ENCODE measurements at places on chromosomes 6 and 20.
A peak's percentile ranks its signal among the peaks of the same experiment; 100 is the strongest.

DNA sequence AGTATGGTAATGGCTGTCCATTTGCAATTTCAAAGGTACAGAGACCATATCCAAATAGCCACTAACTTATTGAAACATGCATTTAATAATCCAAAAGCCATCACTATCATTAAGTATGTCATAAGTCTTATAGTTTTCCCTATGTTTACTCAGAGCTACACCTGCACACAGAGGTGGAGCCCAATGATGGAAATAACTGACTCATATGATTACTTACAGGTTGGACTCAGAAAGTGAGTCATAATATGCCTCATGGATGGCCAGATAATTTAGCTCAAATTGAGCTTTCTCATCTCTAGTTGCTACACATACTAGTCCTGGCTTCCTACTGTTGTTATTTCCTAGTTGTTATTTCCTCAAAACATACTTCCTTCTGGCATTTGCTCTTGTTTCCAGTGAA, 104.4 kb upstream of the KHDRBS2 start:
- DNase-seq, result no peak

DNA sequence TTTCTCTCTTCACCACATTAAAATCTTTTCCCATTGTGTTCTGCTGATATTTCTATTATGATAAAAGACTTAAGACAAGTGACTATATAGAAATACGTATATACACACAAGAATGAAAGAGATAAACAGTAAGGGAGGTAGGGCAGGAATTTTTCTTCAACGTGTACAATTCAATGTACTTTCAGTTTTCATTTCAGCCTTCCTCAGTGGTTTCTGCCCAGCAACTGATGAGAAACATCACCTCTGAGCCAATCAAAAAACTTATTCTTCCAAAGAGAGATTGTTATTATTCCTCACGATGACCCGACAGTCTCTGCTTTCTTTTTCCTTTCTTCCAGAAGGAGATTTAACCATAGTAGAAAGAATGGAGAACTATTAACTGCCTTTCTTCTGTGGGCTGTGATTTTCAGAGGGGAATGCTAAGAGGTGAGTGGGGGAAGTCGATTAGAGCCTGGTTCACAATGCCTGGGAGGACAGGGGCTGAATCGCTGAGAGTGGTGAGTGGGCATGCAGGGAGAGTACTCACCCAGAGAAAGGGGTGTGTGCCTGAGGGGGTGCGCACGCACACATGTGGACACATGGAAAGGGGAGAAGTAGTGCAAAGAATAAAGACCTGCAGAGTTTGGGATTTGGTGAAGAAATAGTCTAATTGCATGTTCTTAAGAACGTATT, at the start of gene BTN3A1:
BTN3A1 (plus strand) TSS at position 289 of the 672 bp plus-strand sequence. CDS start 3,289 bp downstream, outside the sequence.
- peak; percentile 77 for DNase-seq

GRCh38 chr20:53439616-53440015, 154.0 kb downstream of the ZNF217 start:
- DNase-seq, result no peak

- peak; percentile 63 for DNase-seq
Observed at GRCh38 chr20:44967207-44967807, 995 bp downstream of the STK4 start.

DNA sequence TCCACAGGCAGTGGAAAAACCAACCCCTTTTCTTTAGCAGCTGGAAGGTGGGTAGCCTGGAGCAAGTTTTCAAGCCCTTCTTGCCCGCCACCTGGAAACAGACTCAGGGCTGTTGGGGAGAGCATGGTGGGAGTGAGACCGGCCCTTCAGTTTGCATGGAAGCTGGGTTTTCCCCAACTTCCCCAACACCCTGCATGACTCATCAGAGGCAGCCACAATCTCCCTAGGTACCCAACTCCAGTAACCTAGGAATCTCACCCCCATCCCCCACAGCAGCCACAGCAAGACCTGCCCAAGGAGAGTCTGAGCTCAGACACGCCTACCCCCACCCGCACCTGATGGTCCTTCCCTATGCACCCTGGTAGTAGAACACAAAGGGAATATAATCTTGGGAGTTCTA, 86.3 kb upstream of the IRAK1BP1 start:
- DNase-seq, result no peak

GRCh38 chr6:164015088-164015484, 600.6 kb downstream of the QKI start:
- DNase-seq, result no peak

- DNase-seq, result peak; percentile 70
Observed at GRCh38 chr6:142721215-142721920, 223.6 kb downstream of the HIVEP2 start.

DNA sequence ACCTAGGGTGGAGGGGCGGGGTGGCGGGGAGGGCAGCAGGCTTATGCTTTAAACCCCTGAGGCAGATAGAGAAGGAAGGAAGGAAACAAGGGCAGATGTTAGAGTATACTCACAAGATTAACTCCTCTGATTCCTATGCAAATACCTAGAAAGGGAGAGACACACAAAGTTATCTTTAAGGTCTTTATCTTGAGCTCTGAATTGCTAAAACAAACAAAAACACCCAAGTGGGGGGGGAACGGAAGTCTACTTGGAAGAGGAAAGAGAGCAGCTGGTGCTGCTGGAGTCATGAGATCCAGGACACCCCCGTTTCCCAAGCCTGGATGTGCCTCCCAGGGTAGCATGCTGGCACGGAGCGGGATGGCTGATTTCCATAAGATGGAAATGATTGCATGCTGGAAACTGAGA, 43.4 kb downstream of the PLAGL1 start:
- DNase-seq, result no peak

GRCh38 chr6:168599769-168600330, 158.9 kb downstream of the SMOC2 start:
- DNase-seq, result no peak

DNA sequence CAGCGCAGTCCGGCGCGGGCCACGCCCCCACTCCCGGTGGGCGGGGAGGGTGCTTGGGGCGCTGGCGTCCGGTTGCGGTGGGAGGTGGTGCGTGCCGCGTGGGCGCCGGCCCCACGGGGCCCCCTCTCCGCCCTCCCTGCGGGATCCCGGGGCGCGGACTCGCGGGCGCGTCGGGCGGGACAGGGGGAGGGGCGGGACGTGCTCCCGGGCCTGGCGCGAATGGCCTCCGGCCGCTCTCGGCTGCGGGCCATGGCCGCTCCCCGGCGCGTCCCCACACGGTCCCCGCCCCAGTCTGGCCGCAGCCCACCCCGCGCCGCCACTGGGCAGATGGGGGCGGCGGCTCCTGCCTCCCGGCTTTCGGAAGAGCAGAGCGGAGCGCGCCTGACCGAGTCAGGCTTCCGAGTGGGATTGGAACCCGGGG, 771 bp upstream of the PPP1R3G start:
- DNase-seq, result no peak
